ENCODE measurements at places on chromosomes 2 and 18.

- no peak for DNase-seq
Observed at GRCh38 chr2:5798084-5798483, 105.9 kb downstream of the SOX11 start.

- no peak for DNase-seq
Observed at GRCh38 chr18:3219241-3219630, 532 bp downstream of the MYOM1 start.

DNA sequence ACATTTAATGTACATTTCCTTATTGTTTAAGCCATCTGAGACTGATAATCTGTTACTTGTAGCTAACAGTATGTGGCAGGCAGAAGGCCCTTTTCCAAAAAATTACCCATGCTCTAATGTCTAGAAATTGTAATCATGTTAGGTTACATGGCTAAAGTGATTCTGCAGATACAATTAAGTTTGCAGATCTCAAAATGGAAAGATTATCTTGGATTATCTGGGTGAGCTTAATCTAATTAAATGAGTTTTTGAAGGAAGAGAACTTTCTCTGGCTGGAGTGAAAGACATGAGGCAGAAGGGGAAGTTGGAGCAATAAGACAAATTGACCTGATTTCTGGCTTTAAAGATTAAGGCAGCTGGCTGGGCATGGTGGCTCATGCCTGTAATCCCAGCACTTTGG is 76.3 kb downstream of the MBD2 start:
- DNase-seq: no peak

DNA sequence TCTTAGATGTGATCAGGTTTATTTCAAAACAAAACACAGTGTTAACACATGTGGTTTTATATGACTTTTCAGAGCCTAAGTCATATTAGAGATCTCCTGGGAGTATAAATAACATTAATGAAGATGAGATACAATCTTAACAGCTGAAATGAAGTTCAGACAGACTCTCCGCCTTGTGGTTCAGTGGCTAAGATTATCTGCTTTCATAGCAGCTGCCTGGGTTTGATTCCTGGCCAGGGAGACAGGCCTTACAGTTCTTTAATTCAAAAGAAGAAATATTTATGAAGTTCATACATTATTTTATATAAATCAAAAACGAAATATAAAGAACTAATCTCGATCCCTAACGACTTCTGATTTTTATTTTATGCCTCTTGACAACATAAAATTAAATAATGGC is 35.2 kb upstream of the TTC32 start:
- no peak for DNase-seq

DNA sequence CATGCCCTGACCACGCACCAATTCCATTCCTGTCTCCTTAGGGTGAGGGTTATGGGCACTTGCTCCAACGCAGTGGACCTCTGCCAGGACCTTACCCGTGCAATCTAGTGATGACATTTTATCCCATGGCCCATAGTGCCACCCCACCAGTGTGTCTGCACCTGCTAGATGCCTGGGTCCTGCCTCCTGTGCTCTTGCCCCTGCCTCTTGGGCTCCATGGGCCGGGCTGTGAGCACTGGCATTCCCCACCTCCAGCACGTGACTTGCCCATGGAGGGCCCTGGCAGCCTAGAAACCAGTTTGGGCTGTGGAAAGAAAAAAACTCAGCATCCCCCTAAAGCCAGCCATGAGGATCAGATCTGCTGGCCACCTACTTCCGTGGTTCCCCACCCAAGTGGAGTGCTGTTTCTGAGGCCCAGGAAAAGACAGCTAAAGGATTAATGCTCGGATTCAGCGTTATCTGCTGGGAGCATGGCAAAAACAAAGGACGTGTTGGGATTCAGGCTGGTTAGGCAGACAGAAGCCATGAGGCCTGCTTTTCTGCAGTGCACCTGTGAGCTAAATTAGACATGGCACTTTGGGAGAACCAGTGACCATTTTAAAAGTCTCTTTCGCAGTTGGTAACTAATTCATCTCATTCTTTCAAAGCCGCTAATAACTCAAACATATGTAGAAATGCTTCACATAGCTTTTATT is 129.2 kb downstream of the ALPK2 start:
- DNase-seq: no peak

- DNase-seq: no peak
Observed at GRCh38 chr2:235446082-235446481, 47.8 kb upstream of the AGAP1 start.

DNA sequence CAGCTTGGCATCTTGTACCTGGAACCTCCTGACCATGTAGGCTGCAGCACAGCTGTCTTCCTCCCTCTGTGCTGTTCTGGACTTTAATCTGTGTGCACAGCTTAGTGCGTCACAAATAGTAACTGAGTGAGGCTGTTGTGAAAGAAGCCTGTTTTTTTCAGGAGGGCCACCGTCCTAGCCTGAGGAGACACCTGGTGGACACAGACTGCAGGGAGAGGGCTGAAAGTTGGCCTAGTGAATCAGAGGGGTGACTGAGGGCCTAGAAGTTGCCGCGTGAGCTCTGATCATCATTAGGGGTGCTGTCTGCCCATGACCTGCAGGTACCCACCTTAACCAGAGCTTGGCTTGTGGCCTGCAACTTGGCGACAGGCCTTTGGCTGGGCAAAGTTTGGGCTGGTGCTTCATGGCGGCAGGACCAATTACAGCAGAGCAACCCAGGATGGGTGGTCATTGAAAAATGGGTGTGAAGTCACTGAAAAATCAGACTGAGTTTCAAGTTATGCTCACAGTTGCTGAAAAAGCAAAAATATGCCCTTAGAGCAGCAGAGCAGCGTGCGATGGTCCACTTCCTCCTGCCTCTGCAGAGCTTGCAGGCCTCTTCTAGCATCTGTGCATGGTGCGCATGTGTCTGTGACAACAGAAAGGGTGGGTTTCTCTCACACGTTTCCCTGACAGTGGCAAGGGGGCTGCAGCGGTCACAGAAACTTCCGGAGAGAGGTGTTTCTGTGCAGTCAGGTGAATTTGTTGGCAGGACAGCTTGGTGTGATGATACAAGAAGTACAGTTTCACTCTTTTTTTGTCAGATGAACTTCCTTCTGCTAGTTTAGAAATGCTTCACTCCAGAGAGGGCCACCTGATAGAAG is 9.6 kb downstream of the GDF7 start:
- no peak for DNase-seq

DNA sequence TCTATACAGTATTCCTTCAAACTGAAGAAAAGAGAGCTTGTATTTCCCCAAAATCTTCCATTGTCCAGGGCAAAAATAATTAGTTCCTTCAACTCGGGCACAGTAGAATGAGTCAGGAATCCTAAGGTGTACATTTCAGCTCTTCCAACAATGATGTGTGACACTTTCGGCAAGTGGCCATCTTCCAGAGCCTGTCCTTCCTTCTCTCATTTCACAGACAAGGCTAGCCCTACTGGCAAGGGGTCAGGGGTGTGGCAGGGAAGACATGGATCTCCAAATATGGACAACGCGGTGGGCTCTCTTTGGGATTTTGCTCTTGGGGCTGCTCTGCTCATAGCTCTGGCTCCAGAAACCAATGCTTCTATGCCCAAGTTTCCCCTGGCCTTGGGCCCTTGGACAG is 6.0 kb downstream of the B4GALT6 start:
- no peak for DNase-seq

GRCh38 chr2:53787614-53788289 is 908 bp downstream of the ERLEC1 start:
- no peak for DNase-seq

DNA sequence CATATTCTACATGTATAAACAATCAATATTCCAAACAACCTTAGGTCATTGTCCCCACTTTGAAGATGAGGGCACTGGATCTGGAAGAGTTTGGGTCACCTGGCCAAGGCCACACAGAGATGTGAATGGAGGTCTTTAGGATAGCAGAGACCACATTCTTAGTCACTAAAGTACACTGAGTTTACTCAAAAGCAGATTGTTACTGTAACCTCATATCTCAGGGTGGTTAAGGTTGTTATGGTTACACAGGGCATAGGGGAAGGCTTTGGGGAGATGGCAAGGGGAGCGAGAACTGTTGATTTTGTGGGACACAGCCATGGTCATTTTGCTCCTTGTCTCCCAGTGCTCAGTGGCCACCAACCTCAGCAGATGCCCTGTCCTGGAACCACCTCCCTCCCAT is 109.4 kb downstream of the GATA6 start:
- DNase-seq: no peak

- DNase-seq: no peak
Observed at GRCh38 chr18:5853253-5853652, 42.1 kb downstream of the TMEM200C start.

DNA sequence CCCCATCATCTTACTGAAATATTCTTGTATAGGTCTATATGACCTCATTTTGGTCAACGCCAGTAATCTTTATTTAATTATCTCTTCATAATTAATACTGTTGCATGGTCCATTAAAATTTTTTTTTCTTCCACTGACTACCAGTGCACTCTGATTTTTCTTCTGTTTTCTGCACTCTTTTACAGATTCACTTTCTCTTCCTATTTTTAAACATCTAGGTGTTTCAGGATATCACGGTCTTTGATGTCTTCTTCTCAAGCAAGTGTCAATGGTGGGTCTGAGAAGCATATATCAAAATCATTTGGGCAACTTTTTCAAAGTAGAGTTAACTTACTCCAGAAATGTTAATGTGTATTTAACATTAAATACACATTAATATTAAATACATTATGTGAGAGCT is 51.4 kb downstream of the CCDC141 start:
- DNase-seq: no peak

GRCh38 chr2:167862782-167863181 is 384.6 kb downstream of the STK39 start:
- no peak for DNase-seq

GRCh38 chr2:27118525-27119329 is at the start of gene CGREF1:
Gene CGREF1, minus strand, starts transcription at chr2:27119128. Its CDS starts 14,762 bp downstream, at chr2:27104366.
- no peak for DNase-seq

DNA sequence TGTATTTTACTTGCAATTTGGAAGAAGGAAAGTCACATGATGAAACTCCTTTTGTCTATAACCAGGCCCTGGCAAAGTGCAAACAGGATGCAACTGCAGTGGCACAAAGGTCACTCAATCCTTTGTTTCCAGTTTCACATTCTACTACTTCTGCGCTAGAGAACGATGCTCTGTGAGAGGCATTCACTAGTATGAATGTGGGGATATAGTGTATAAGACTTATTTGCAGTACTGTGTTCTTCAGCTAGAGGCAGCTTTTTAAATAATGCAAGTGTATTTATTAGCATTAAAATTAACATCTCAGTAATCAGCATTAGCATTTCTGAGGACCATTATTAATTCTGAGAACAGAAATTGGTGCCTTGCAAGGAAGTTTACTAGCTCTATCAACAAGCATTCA is 68.9 kb downstream of the PRPF40A start:
- DNase-seq: no peak

- DNase-seq: no peak
Observed at GRCh38 chr2:128560718-128561117, 242.1 kb upstream of the HS6ST1 start.

DNA sequence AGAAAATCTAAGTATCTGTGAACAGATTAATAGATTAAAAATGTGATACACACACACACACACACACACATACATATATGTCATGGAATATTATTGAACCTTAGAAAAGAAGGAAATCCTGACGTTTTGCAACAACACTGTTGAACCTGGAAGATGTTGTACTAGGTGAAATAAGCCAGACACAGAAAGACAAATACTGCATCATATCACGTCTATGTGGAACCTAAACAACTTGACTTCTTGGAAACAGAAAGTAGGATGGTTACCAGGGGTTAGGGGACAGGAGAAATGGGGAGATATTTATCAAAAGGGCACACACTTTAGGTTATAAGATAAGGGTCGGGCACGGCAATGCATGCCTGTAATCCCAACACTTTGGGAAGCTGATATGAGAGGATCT is 698.4 kb upstream of the ID2 start:
- DNase-seq: no peak

GRCh38 chr2:119486196-119486827 is 38.0 kb downstream of the SCTR start:
- DNase-seq: no peak

DNA sequence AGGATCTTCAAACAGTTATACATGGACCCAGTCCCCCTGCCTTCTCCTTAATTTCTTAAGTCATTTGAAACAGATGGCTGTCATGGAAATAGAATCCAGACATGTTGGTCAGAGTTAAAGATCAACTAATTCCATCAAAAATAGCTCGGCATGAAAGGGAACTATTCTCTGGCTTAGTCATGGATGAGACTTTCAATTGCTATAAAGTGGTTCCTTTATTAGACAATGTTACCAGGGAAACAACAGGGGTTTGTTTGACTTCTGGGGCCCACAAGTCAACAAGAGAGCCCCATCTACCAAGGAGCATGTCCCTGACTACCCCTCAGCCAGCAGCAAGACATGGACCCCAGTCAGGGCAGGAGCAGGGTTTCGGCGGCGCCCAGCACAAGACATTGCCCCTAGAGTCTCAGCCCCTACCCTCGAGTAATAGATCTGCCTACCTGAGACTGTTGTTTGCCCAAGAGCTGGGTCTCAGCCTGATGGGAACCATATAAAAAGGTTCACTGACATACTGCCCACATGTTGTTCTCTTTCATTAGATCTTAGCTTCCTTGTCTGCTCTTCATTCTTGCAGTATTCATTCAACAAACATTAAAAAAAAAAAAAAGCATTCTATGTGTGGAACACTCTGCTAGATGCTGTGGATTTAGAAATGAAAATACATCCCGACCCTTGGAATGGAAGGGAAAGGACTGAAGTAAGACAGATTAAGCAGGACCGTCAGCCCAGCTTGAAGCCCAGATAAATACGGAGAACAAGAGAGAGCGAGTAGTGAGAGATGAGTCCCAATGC is 4.6 kb downstream of the TTR start:
- no peak for DNase-seq

DNA sequence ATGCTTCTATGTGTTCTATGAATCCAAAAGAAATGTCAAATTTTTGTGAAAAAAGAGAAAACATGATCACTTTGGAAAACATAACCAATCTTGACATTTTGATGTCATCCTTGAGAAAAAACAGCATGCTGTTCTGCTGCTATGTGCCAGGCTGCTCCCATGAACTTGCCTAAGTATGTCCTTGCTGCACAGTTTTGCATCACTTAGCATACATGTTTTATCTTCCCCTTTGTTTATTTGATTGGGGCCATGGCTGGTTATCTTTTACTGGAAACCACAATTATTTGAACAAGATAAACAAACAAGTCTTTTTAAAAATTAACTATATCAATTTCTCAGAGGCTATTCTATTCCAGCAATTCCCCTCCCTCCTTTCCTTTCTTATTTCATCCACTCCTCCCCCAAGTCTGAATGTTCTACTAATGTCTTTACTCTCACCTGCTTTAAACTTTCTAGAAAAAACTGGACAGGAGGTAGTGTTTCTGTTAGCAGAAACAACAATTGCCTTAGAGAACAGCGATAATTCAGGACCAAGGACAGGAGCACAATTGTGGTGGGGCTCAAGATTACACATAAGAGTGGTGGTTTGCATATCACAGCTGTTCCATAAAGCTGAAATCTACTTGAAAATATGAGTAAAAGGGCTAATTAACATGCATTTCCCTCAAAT is 6.7 kb downstream of the AOX1 start:
- DNase-seq: no peak

Data from activated CD4-positive, CD25-positive, alpha-beta regulatory T cell (primary cell).